ENCODE measurements at places on chromosomes 2 and 18. TPM values are rescaled to one million over a fixed set of nuclear protein-coding genes. Genes with fewer than 3 reads are reported as not detected.

MFSD2B gene
- 0.84 TPM for total RNA-seq

HRH4 gene
- total RNA-seq, result not detected

CNGA3 gene
- total RNA-seq, result not detected

SCN1A gene
- total RNA-seq, result 0.66 TPM

CYP27A1 gene
- total RNA-seq, result 16.8 TPM

GRCh38 chr18:50807176-50807575 lies 12.6 kb downstream of the MRO start:
- H3K4me1 ChIP-seq, result no peaks in the 10 kb centered on the region
- DNase-seq, result no peak
- no peaks in the 10 kb centered on the region for H3K36me3 ChIP-seq
- H3K27ac ChIP-seq, result no peak overlapping the region
- H3K4me3 ChIP-seq, result no peak overlapping the region

GRCh38 chr18:30676053-30676480 lies 366.5 kb downstream of the DSC3 start:
- H3K27me3 ChIP-seq, result no peaks in the 10 kb centered on the region
- no peak for DNase-seq
- H3K4me1 ChIP-seq, result peaks cover 3% of the 10 kb centered on the region
- H3K27ac ChIP-seq, result no peak overlapping the region

DNA sequence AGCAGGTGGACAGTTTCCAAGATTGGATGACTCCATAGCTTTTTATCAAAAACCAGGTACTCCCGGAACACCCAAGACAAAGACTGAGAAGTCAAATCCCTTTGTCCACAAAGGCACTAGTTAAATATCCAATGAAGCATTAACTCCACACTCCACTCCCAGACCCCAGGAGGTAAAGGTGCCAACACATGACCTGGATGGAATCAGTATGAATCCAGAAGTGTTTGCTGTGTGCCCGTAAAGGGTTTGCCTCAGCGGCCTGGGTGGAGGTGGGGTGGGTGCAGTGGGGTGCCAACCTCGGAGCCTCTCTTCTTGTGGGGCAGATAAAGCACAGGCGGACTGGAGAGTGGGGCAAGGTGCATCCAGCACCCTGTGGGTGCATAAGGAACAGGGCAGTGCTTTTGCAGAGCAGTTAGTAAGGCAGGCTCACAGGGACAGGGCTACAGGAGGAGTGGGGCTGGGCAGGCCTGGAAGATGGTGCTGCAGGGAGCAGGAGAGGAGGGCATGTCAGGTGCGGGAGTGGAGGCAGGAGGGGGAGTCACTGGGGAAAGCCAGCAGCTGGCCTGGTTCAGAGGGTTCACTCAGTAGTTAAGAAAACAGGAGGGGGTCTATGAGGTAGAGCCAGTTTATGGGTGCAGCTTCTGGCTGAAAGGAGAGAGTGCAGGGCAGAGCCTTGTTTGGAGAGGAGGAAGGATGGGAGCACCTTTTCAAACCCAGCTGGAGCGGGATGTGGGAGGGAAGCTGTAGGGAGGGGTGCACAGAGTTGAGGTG lies 208.4 kb upstream of the SMAD2 start:
- H3K4me1 ChIP-seq, result peaks cover 56% of the 10 kb centered on the region
- no peak overlapping the region for H3K27ac ChIP-seq
- H3K36me3 ChIP-seq, result no peaks in the 10 kb centered on the region
- H3K27me3 ChIP-seq, result peaks cover 62% of the 10 kb centered on the region

DNA sequence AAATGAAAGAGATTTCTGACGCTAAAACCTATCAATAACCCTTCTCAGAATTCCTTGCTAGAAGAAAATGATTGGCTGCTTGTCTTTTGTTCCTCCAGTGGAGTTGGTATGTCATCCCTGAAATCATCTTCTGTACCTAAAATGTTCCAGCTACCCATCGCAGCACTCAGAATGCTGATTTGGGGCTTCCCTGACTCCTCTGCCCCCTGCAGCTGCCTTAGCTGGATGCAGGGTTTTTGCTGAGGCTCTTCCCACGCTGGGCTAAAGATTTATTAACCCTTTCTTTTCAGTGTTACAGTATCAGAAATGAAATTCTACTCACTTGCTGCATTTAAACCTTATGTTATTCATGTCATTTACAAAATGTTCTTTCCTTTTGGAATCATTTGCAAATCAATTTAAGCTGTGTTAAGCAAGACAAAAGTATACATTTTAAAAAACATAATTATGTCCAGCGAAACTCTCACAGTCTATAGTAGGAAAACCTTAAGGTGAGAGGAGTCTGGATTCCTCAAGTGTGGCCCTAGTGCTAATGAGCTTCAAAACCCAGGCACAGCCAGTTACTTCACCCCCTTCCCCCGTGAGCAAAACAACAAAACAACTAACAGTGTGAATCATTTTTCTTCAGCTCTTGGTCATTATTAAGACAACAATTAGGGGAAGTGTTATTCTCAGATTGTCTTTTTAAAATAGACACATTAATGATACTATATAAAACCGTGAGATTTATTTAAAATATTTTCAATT lies 32.8 kb downstream of the PKP4 start:
- peaks cover 18% of the 10 kb centered on the region for H3K4me1 ChIP-seq
- H3K27ac ChIP-seq, result no peak overlapping the region
- H3K36me3 ChIP-seq, result no peaks in the 10 kb centered on the region
- no peak overlapping the region for H3K4me3 ChIP-seq
- DNase-seq, result no peak

DNA sequence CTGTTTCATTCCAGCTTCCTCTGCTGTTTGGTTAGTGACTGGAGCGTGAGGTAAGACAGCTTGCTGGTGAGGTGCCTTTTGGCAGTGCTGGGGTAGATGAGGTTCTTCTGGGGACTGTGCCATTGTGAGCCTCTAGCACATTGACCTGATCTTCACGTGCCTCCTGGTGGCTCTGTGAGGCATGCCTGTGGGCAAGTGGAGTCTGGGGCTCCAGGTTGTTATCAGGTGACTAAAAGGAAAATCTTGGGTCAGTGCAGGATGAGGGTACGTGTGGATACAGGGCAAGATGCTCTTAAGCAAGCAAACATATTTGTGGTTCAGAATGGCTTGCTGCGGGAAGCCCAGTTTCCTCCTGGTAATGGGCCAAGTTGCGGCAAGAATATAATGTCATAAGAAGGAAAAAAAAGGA lies 75.4 kb downstream of the FHOD3 start:
- H3K27me3 ChIP-seq, result peaks cover 2% of the 10 kb centered on the region
- no peak overlapping the region for H3K4me3 ChIP-seq
- H3K27ac ChIP-seq, result no peak overlapping the region
- DNase-seq, result no peak
- H3K4me1 ChIP-seq, result peaks cover 28% of the 10 kb centered on the region
- H3K36me3 ChIP-seq, result no peaks in the 10 kb centered on the region
